ENCODE measurements at places on chromosomes 6 and 20.

- no peak for DNase-seq
Measured at GRCh38 chr20:48844996-48845395, 17.2 kb upstream of the PREX1 start.

GRCh38 chr6:116536216-116536621 lies 9.3 kb downstream of the TRAPPC3L start:
- DNase-seq: peak; percentile 47

DNA sequence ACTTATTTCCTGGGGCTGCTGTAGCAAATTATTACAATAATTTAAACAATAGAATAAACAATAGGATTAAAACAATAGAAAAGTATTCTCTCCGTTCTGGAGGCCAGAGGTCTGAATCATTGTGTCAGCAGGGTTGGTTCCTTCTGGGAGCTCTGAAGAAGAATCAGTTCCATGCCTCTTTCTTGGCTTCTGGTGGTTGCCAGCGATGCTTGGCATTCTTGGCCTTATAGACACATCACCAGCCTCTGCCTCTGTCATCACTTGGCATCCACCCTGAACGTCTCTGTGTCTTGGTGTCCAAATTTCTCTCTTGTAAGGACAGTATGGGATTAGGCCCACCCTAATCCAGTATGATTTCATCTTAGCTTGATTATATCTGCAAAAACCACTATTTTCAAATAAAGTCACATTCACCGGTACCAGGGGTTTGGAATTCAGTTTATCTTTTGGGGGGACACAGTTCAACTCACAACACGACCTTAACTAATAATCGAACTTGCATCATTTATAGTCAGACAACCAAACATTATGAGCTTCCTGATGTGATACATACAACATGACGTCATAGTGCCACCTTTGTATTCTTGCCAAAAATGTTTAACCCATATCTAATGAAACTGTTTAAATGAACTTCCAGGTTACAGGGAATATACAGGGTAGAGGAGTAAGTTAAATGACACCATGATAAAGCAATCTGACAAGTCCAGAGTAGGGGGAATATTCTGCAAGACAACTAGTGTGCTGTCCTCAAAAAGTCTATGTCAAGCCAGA lies 84.7 kb upstream of the RNF24 start:
- DNase-seq: no peak

DNA sequence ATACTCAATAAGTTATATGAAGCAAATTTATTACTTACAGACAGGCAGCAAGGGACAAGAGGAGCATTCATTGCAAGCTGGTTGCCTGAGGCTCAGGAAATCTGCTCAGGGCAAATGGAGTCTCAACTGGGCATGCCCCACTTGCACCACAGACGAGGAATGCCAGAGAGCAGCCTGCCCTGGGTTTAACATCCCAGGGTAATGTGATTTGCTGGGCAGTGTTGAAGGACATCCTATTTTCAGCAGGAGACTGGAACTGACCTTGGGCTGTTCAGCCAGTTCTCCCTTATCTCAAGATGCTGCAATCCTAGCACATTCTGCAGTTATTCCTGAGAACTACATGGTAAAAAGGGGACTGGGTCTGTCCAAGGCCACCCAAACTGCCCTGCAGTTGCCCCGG lies 3.8 kb upstream of the ENTPD6 start:
- DNase-seq: no peak

- no peak for DNase-seq
Measured at GRCh38 chr6:26743941-26744699, 84.6 kb upstream of the ZNF322 start.

DNA sequence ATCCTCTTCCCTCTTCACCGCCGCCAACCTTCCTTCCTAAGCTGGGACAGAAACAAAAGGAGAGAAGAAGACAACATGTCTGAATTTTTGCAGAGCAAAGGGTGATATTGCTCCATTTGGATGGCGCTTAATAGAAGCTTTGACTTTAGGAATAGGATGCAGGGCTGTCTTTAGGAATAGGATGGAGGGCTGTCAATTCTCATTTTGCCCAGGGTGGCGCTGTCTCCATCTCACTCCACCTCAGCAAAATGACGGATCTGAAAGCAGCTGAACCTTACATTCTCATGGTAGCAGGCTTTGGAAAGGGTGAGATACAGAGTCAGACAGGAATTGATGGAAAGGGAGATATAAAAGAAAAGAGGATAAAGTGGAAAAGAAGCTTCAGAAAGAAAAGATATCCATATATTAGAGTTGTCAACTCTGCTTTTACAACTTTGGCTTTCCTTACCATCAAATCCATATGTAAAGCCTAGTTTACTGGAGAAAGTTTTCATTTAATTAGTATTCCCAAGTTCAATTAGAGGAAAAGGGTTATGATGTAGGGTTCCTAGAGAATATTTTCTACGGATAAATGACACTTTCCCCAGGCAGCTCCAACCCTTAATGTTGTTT lies 2.4 kb downstream of the MTCL3 start:
- peak; percentile 63 for DNase-seq
